ENCODE measurements at places on chromosomes 1 and 21.

DNA sequence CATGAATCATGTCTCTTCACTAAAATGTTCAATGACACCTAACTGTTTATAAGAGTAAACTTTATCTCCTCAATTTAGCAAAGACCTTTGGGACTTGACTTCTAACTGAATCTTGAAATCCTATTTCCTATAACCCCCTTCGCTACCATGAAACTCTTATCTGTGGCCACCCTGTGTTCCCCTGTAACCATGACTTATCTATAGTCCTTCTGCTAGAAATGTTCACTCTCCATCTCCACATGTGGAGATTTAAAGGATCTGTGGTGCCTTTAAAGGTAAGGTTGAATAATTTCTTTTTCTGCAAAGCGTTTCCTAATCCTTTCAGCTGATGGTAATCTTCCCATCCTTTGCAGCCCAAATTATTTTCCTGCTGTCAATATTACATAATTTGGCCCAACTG is 436.3 kb upstream of the RUNX1 start:
- DNase-seq, result no peak

- no peak for DNase-seq
Measured at GRCh38 chr1:37400466-37401225, 73.7 kb upstream of the ZC3H12A start.

DNA sequence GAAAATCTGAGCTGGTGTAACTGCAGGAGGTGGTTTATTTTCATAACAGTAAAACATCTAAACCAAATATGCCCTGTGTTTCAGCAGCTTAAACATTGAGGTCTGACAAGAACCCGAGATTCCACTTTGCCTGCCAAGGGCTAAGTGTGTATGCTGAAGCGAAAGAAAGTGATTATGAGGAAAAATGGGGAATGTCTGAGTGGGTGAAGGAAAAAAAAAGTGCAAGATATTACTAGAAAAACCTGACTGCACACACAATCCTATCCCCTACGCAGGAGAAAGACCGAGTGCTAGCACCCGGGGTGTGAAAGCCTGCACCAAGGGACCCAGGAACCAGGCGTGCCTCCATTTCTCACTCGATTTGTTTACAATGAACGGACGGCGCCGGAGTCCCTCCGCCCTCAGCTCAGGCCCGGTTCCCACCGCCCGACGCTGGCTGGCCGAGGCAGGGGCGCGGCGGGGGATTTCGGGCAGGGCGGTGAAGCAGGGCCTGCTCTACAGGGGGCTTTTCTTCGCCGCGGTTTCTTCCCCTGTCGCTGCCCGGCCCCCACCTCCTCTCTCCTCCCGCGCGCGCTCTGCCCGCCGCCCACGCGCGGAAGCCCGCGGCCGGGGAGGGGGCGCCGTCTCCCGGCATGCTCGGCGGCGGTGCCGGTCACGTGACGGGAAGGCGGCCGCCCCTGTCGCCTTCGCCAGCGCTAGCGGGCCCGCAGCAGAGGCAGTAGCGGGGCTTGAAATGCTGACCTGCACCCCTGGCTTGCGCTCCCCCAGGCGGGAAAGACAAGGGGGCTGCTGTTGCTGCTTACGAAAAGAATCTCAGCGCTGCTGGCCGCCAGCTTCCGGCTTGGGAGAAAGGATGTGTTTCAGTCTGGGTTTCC is 35.9 kb downstream of the ITPKB start:
- peak; percentile 79 for DNase-seq

- DNase-seq, result no peak
Measured at GRCh38 chr1:197980457-197980856, 63.3 kb downstream of the LHX9 start.

DNA sequence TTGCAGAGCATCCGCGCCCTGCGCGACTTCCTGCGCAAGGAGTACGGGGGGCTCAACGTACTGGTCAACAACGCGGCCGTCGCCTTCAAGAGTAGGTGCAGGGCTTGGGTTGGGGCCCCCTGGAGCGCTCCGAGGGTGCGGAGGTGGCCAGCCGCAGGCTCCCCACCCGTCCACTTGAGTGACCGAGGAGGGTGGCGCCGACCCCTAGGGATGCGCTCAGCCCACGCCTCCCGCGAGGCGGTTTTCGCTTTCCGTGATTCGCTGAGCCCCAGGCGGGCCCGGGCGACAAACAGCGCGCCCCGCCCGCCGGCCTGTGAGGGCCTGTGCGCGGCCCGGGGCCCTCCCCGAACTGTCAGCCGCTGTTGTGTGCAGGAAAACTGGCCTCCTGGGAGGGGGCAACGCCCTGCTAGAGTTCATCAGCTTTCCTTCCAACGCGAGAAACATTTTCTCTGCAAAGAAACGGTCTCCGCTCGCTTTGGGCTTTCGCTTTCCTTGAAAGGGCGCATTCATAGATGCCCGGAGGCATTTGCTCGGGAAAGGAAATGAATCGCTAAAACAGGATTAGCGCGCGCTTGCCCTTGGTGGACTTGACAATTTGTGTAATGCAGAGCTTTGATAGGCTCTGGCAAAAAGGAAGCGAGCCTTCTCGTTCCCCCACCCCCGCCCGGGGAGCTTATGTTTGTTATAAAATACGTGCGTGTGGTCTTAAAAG is 668 bp downstream of the CBR3 start:
- peak; percentile 46 for DNase-seq

GRCh38 chr21:45747802-45748445 is 104.4 kb downstream of the PCBP3 start:
- DNase-seq, result no peak

DNA sequence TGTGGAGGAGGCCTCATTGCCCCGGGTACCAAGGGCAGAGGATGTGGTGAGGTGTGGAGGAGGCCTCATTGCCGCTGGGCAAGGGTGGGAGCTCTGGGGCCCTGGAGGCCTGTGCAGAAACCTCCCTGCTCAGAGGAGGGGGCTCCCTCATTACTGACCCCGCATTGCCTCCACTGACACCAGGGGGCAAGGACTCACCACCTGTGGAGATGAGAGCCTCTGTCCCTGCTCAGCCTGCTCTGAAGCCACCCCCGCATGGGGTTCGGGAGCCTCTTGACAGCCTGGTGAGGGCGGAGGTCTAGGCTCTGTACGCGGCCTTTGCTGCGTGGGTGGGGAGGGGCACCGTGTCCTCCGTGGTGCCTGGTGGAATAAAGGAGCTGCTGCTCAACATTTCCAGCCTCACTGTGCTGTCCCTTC is 95.0 kb upstream of the COL6A1 start:
- peak; percentile 32 for DNase-seq

GRCh38 chr1:20371411-20371810 is 80.7 kb downstream of the VWA5B1 start:
- DNase-seq, result no peak

GRCh38 chr1:44645476-44646244 is 28.6 kb downstream of the TMEM53 start:
- no peak for DNase-seq

GRCh38 chr21:29958551-29958950 is 18.8 kb upstream of the GRIK1 start:
- DNase-seq, result no peak

DNA sequence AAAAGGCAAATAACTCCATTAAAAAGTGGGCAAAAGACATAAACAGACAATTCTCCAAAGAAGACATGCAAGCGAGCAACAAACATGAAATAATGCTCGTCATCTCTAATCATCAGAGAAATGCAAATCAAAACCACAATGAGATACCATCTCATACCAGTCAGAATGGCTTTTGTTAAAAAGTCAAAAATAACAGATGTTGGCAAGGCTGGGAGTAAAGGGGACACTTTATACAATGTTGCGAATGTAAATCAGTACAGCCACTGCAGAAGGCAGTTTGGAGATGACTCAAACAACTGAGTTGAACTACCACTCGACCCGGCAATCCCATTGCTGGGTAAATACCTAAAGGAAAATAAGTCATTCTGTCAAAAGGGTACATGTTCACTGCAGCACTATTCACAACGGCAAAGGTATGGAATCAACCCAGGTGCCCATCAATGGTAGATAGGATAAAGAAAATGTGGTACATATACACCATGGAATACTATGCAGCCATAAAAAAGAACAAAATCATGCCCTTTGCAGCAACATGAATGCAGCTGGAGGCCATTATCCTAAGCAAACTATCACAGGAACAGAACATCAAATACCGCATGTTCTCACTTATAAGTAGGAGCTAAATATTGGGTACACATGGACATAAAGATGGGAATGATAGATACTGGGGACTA is 25.9 kb downstream of the TSPAN2 start:
- peak; percentile 16 for DNase-seq

DNA sequence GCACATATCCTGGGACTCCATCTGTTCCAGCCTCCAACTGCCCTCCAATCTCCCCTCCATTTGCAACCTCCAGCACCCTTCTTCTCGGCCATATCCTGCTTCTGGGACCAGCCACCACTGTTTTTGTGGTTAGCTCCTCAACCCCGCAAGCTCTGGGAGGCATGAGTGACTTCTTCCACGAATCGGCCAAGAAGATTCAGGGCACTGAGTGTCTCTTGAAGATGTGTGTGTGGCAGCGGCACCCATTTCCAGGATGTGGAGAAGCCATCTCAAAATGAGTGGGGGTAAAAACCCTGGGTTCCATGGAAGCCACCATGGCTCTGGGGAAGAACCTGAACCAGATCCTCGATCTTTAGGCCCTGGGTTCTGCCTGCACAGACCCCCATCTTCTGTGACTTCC is 194.6 kb downstream of the SLC45A1 start:
- no peak for DNase-seq

GRCh38 chr1:198443365-198444233 is 96.9 kb downstream of the ATP6V1G3 start:
- no peak for DNase-seq

DNA sequence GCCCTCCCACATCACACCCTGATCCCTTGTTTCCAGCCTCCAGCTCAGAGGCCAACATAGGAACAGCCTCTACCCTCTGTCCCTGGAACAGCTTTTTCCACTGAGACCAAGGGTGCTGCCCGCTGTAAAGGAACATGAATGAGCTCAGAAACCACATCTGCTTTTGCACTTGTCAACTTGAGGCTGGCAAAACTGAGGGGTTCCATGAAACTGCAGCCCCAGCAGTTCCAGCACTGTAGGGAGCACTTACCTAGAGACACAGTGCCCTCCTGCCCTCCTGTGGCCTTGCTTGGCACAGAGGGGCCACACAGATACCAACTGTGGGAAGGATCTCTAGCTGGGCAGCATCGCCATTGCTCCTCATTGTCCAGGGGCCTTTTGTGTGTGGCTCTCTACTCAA is 51.7 kb downstream of the ITPKB start:
- peak; percentile 35 for DNase-seq

GRCh38 chr1:177278626-177279390 is 108.0 kb downstream of the BRINP2 start:
- no peak for DNase-seq

DNA sequence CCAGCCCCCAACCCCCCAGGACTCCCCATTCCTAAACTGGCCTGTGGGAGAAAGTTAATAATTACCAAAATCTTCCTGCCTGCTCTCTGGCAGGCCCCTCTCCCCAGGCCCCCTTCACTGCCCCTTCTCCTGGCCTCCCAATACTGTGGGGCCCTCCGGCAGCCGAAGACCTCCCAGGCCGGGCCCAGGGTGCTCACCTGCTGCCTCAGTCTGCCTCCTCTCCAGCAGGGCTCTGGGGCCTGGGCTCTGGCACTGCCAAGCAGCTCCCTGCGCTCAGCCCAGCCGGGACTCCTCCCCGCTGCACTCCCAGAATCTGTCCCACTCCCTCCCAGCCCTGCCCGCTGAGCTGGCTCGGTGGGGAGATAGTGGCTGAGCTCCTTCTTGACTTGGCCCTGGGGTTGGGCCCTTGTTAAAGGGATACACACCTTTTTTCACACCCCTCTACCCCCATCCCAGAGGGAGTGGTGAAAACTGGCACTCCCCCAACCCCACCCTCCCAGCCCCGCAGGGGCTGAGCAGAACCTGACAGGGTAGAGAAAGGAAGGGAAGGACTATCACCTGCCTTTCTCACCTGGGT is at the start of gene S100A16:
Gene S100A16, minus strand, starts transcription at position 383 of the 577 bp plus-strand sequence. CDS start 4,986 bp downstream, outside the sequence.
- no peak for DNase-seq

- no peak for DNase-seq
Measured at GRCh38 chr1:229238674-229239415, 32.1 kb upstream of the RAB4A start.

- peak; percentile 48 for DNase-seq
Measured at GRCh38 chr1:58652651-58653184, 47.1 kb downstream of the MYSM1 start.

DNA sequence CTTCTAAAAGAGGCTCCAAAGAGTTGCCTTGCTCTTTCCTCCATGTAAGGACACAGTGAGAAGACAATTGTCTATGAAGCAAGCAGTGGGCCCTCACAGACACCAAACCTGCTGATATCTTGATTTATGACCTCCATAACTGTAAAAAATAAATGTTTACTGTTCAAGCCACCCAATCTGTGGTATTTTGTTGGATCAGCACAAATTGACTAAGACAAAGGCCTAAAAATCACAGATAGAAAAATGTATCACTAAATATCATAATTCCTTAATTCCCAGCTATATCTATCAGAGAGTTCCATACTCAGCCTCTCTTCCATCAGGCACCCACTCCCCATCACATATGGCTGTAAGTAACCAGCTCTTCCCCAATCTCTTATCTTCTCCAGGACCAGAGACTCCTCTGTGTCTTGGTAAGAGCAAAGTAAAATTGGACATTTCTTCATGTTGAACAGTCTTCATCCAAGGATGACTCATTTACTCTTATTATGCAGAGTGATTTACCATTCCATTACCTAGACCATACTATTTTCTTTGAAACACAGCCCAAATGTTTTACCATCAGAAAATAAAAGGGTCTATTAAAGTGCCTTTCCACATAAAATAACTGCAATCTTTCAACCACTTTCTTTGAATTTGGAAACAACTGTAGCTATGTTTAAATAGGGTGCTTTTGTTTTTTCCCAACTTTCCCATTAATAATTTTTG is 503.6 kb downstream of the MRPL39 start:
- no peak for DNase-seq

DNA sequence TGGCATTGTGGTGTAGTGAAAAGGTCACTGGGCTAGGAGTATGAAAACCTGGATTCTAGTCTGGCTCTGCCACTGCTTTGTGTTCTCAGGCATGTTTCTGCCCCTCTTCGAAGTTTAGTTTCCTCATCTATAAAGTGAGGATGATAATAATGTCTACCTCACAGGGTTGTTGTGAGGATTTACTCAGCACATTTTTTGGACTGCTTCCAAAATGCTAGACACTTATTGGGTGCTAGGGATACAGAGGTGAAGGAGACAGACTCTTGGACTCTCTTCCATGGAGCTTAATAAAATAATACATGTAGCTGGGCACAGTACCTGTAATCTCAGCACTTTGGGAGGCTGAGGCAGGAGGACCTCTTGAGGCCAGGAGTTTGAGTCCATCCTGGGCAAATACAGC is 3.6 kb downstream of the KIF2C start:
- no peak for DNase-seq
